ENCODE measurements at places on chromosomes 12 and 14.

DNA sequence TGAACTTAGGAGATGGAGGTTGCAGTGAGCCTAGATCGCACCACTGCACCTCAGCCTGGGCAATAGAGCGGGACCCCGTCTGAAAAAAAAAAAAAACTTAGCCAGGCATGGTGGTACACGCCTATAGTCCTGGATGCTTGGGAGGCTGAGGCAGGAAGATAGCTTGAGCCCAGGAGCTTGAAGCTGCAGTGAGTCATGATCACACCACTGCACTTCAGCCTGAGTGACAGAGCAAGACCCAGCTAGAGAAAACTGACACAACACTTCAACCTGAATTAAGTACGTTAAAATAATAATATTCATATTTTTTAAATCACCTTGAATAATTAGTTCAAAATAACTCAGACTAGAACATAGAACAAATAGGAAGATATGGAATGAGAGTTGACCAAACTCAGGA is 5.7 kb upstream of the CATSPERB start:
- no peak for DNase-seq

DNA sequence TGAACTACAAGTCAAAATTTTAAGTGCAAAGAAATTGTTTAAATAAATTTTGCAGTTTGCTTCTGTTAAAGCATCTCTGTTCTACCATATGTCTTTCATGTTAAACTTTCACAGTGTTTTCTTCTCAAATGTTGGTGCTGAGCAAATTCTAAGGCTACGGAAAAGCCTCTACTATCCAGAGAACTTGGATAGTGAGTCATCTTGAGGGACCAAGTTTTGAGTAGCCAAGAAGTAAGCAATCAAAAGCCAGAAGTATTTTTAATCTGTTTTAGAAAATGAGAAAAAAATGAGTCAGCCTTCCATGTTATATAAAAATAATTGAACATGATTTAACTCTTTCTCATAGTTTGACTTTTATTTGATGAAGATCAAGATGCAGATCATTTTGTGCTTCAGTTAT is 3.3 kb downstream of the BRMS1L start:
- DNase-seq = no peak

GRCh38 chr14:87076146-87076545 is 916.8 kb downstream of the GALC start:
- no peak for DNase-seq

- DNase-seq = peak; percentile 48
Observed at GRCh38 chr12:53344824-53345485, 8.8 kb upstream of the SP7 start.

DNA sequence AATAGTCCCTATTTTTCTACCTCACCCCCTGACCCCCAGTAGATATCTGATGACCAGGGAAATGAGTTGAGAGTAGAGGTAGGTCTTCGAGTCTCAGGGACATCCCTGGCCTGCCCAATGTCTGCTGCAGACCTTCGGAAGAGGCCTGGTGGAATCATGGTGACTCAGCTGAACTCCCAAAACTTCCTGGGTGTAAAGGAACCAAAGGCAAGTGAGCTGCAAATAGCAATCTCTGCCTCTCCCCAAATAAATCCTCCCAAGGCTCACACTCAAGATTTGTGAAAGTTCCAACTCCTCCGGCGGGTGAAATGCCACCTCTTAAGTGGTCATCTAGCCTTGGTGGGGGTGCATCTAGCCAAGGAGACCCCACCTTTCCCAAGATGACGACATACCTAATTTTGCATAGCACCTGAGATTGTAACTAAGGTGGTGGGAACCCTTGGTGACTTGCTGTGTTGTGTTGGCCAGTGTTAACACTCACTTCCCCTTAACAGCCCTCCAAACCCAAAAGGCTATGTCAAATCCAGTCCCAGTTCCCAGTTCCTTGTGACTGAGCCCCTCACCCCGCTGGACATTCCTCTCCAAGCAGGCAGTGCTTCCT is 6.3 kb downstream of the ZFP36L1 start:
- DNase-seq = no peak

DNA sequence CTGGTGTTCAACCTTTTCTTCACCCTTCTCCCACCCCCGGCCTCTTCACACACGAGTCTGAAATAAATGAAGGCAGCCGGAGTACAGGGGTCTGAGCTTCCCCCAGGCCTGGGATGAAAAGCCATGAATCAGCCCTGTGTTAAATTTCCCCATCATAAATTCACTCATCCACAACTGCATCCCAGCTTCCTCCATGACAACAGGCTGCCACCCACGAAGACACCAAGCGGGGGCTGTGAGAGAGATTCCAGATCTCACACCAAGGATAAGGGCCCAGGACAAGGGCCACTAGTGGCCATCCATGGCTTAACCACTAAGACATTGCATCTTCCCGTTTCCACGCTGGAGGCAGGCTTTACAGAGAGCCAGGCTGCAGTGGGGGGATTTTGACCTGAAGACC is 93.9 kb upstream of the NCOR2 start:
- DNase-seq = no peak

DNA sequence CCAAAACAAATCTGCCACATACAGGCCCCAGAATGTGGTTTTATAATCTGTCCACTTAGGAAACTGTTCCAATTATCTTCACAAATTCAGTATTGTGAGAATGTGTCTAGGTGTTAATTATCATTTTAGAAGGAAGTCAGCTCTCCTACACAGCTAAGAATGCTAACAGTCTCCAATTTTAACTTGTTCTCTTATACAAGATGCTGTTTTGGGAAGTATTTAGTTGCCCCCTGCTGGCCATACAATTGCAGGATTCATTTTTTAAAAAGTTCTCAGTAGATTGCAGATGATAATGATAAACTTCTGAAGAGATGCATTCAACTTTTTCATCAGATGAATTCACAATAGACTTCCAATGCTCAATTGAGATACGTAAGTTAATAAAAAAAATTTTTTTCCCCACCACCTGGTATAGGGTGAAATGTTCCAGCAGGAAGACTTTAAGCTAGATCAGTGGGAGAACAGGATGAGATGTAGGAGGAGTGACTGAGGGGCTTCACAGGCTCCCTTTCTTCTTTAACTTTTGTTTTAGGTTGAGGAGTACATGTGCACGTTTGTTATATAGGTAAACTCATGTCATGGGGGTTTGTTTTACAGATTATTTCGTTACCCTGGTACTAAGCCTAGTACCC is 27.3 kb upstream of the OSBPL8 start:
- peak; percentile 16 for DNase-seq

GRCh38 chr14:94100847-94101246 is 9.7 kb upstream of the IFI27 start:
- no peak for DNase-seq

GRCh38 chr14:33454022-33454595 is 496.8 kb downstream of the EGLN3 start:
- DNase-seq = no peak
